ENCODE measurements at places on chromosomes 1 and 21.

GRCh38 chr21:39153373-39153772 lies 29.9 kb downstream of the PSMG1 start:
- DNase-seq = no peak

DNA sequence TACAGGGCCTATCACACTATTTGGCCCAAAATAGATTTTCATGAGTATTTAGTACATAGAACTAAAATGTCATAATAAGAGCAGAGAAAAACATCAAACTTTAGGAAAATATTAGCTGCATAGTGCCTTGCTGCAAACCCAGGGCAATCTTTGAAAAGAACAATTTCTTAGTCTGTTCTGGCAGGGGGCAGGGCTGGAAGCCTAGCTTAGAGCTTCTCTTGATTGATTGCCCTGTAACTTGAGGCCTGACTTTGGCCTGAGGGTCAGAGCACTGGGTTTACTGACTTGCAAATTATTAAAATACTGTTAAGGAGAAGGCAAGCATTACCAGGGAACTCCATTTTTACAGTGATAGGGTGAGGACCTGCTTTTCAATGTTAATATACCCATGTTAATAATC lies 115.8 kb upstream of the SPAG17 start:
- no peak for DNase-seq

GRCh38 chr1:28246427-28246832 lies 10.5 kb downstream of the ATP5IF1 start:
- DNase-seq = peak; percentile 55

DNA sequence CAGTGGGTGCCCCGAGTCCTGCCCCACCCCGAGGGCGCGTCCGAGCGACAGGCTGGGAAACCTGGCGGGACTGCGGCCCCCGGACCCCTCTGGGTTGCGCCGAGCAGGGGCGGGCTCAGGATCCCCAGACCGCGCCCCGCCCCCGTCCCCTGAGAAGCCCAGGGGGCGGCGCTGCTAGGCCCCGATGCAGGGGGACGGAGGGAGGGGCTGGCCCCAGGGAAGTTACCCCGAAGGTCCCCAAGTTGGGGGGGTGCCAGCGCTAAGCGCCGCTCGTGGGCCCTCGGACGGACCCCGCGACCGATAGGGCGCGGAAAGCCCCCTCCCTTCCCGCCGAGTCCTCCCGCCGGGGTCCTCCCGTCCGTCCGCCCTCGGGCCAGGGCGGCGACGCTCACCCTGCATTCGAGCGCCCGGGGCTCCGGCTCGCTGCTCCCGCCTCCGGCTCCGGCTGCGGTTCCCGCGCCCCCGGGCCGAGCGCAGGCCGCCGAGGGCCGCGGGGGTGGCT lies 414 bp downstream of the GPR153 start:
- DNase-seq = peak; percentile 36

DNA sequence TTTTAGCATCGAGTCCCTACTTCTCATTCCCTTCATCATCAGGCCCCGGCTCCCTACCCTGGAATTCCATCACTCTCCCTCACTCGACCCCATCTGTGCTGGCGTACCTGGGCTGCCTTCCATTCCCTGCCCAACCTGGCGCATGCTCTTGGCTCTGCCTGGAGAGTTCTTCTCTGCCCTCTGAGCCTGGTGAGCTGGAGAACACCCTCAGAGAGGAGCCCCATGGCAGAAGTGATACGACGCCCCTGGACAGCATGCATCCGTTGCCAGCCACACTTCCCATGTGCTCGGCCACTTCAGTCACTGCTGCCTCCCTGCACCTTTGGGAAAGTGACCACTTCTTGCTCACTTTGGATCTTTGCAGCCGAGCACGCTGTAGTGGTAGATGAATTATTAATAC lies 30.1 kb downstream of the OLFML2B start:
- no peak for DNase-seq

DNA sequence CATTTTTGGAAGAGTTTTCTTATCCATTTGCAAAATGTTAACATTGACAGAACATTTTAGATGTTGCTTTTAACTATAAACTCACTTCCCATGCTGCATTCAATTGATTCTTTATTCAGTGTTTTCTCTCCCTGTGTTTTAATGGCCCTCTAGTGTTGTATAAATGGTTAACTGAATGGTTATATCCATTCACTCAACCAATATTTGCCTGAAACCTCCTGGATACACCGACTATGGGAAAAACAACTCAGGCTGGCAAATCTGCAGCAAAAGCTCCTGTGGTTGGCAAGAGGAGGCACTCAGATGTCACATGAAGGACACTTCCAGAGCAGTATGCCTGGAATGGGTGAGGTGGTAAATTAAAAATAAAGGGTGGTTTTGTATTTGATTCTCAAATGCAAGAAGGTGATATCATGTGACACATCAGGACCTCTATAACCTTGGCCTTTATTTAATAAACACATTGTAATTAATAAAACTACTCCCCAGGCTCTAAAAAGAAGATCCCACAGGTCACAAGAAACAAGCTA lies 107.6 kb downstream of the BCAR3 start:
- no peak for DNase-seq

DNA sequence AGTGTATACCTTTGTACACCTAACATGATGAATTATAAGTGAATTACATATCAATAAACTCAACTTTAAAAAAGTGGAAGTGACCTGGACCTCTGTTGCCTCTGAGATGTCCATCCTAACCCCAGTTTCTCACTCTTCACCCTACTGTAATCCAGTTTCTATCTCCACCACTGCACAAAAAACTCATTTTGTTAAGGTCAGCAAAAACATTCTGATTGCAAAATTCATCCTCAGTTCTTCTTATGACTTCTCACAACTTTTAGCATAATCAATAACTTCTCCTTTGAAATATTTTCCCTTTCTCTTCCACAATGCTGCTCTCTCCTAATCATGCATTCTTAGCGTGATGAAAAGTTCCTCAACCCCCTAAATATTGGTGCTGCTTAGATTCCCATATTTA lies 129.8 kb downstream of the CRB1 start:
- DNase-seq = no peak

GRCh38 chr1:73781251-73781650 lies 416.7 kb downstream of the LRRIQ3 start:
- DNase-seq = no peak

GRCh38 chr1:31364561-31365250 lies 8.2 kb downstream of the FABP3 start:
- DNase-seq = no peak

GRCh38 chr1:40477678-40478053 lies 576 bp downstream of the ZFP69 start:
- DNase-seq = no peak

DNA sequence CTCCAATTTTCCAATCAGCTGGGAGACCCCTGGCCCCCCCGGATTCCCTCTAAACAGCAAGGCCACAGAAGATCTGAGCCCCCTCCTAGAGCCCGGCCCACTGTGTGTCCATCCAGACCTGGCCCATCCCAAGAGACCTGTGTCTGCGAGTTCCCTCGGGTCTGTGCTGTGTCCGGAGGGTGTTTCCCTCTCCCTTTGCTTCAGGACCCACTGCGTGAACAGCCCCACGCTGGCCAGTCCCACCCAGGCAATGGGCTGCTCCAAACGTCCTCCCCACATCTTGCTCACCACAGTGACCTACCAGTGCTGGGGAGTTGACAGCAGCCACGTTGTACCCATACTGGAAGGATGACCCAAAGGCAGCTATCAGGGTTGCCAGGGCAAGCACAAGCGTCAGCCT lies 11.6 kb downstream of the SLC2A5 start:
- DNase-seq = no peak

DNA sequence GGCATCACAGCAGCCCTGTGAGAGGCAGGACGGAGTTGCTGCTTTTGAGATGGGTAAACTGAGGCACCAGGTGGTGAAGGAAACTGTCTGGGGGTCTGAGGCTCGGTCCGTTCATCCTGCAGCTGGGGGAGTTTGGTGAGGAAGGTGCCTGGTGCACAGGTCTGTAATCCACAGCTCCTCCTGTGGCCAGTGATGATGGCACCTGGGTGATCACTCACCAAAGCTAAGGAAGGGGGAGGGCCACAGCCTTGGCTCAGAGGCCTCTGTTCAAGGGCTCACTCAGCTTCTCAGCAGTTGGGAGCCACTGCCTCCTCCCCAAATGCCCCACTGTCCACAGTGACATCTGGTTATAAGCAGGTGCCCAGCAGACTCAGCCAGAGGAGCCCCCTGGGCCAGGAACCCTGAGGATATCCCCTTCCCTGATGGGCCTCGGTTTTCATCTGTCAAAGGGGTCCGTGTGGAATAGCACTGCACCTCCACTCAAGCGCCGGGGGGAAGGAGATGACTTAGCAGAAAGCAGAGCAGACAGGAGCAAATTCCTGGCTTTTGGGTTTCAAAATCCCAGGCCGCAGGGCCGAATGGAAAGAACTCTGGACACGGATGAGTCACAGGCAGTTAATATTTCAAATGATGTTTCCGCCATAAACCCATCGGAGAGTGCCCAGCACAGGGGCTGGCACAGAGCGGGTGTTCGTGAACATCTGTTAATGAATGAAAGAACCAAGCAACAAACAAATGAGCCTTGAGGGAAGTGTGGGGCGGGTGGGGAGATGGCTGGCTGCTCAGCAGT lies 82.8 kb downstream of the DMRTB1 start:
- no peak for DNase-seq

GRCh38 chr1:76038287-76039004 lies 36.1 kb upstream of the ST6GALNAC3 start:
- DNase-seq = no peak

DNA sequence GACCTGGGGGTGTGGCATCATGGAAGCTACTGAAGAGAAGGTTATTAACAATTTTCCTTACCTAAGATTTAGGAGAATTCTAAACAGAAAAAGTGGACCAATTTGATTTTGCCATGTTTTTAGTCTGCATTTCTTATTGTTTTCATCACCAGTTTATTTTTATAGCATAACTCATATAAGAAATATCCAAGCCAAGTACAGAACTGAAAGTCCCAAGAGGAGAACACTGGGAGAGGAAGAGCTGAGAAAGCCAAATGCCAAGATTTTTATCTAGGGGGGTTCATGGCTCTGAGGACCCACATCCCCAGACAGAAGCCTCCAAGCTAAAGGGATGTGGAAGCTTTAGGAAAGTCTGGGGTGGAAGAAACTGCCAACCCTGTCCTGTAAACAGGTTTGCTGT lies 109.4 kb upstream of the DUSP10 start:
- no peak for DNase-seq

DNA sequence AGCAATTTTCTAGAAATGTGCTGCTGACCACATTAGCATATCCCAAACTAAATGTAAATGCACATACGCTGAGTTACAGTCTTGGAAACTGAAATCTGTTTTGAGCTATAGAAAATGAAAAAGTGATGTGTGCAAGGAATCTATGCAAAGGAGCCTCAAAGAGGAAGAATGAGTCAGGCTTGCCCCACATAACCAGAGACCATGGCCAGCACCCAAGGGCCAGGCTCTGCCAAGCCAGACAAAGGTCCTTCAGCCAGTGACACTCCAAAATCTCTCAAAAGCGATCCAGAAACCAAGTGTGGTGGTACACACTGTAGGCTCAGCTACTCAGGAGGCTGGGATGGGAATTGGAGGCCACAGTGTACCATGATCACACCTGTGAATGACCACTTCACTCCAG lies 195.2 kb downstream of the TOMM20 start:
- peak; percentile 66 for DNase-seq

- DNase-seq = no peak
Observed at GRCh38 chr1:25912076-25912831, 6.0 kb upstream of the STMN1 start.

DNA sequence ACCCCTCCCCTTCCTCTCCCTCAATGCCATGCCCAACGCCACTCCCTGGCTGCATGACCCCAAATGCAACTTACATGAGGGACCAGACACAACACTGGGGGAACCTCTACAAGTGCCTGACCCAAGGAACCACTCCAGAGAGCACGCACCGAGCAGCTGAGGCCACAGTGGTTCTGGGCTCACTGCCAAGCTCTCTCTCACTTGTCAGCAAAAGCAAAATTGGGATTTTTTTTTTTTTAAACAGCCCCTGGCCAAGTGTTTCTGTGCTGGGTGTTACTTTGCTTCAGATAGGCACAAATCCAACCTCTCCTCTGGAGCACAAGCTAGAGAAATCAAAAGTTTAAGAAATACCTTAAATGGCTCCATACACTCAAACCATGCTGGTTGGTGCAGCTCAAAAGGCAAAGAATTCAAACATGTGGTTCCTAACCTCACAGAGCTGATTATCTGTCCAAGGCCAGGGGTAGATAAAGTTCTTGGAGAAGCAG lies 363.0 kb downstream of the SETD4 start:
- DNase-seq = no peak

- no peak for DNase-seq
Observed at GRCh38 chr1:100322436-100323211, 29.7 kb upstream of the CDC14A start.

- DNase-seq = no peak
Observed at GRCh38 chr1:175742790-175743459, 470 bp downstream of the TNR start.

DNA sequence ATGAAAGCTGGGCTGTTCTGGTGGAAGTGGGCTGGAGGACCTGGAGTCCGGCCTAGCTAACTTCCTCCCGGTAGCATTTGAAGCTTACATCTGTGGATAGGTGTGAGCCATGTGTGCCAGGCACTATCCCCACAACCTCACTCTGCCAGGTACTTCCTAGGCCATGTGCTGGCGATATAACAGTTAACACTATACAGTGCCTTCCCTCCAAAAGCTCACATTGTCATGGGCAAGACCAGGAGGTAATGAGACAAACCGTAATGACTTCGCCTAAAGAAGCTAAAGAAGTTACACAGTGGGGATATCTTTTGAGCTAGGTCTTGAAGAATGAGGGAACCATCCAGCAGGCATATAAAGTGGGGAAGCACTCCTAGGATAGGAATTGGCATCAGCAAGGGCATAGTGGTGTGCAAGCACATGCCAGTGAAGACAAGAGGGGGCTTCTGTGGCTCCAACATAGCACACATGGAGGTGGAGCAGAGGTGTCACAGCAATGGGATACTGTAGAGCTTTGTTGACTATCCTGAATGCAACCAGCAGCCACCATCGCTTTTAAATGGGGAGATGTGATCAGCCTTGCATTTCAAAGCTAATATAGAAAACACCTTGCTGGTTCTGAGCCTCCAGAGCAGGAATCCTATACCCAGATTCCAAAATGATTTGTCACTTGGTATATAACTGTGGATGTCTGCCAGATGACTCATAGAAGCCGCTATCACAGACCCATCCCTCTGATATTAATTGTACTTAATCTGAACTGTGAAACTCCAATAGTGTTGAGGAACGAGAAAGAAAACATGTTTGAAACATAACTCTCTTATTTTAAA lies 466.3 kb downstream of the LMO4 start:
- no peak for DNase-seq

GRCh38 chr1:173318788-173319187 lies 111.7 kb upstream of the TNFSF4 start:
- no peak for DNase-seq

- DNase-seq = no peak
Observed at GRCh38 chr1:116106646-116107045, 4.6 kb upstream of the MAB21L3 start.

DNA sequence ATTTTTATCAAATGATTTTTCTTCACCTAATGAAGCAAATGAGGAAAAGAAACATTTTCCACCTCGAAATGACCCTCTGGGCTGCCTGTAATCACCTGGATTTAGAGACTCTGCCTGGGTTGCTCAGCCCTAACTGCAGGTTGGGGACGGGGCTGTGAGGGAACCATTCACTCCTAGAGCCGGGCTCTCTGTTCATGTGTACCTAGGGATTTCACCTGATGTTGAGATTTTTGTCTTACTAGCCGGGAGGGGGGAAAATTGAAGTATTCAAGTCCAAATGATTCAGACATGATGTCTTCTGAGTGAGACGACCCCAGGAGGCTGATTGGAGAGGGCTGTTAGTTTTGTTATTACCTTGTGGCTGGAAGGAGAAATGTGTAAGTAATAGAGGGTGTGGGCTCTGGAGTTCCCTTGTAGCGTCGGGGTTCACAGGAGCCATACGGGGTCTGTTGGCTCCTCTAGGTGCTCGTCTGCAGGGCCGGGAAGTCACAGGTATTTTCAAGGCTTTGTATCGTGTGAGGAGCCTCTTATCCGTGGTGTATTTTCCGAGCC lies 42.3 kb upstream of the PWP2 start:
- DNase-seq = no peak
